ENCODE measurements at places on chromosomes 2 and 18.

GRCh38 chr2:220891405-220891804, 680.7 kb downstream of the EPHA4 start:
- DNase-seq, result no peak

GRCh38 chr2:212549941-212550340, 11.3 kb upstream of the ERBB4 start:
- no peak for DNase-seq

- DNase-seq, result no peak
Measured at GRCh38 chr2:117774716-117775115, 39.8 kb upstream of the DDX18 start.

DNA sequence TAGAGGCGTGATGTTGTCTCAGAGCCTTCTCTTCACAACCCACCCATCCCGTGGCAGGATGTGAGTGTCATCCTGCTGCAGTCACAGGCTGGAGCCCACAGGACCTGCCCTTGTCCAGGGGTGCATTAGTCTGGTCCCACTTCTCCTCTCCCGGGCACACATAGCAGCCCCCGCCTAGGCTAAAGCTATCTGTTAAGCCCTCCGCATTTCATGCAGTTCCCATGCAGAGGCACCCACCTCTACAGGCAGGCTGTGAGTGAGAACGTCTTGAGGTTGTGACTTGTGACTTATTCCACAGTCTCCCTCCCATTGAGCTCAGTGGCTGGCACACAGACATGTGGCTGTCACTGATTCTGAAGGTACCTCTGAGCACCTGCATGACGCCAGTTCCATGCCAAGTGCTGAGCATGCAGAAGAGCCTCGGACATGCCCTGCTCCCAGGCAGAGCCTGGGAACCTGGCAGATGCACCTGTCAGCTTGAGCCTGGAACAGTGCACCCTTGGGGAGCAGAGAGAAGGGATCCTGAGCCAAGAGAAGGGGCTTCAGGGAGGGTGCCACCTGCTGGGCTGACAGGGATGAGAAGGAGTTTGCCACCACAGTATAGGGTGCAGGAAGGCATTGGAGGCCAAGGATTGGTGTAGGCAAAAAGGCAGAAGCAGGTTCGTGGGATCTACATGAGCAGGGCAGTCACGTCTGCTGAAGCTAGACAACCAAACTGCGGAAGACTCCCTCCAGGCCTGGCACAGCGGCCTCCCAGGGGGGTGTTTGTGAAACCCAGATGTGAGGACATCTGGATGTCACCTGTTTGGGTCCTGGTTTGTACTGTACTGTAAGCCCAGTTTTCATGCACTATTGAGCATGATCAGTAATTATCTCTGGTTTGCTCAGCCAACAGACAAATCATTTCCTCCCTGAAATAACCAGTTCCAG, 213.6 kb downstream of the GLI2 start:
- DNase-seq, result no peak

DNA sequence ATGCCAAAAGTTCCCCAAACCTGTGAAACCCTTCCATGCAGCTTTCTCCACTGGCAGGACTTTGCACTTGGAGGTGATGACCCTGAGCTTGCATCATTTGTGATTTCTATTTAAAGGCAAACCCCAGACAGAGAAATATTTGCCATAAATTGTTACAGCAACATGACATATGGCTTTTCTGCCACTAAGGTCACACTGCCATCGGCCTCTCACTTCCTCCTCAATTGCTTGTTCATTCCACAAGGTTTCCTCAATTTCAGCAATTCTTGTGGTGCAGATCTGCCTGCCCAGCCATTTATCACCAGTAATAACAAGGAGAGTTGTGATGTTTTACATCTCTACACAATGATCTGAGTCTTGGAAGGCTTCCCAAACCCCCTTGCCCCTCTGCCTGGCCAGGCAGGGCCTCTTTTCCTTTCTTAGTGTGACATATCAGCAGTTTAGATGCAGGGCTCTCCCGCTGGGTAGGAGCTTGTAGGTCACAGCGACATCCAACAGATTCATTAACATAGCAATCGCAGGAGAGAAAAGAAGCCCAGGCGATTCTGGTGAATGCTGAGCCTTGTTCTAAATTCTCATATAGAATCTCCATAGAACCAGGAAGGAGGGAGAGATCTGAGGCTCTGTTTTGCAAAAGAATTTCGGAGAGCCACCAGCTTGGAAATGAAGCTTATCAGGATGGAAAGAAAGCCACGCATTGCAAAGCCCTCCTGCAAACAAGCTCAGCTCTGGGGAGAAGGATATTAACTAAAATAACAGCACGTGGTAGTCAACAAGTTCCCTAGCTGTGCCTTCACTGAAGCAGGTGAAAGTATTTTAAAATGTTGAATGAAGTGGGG, 46.7 kb upstream of the ITGA6 start:
- no peak for DNase-seq

DNA sequence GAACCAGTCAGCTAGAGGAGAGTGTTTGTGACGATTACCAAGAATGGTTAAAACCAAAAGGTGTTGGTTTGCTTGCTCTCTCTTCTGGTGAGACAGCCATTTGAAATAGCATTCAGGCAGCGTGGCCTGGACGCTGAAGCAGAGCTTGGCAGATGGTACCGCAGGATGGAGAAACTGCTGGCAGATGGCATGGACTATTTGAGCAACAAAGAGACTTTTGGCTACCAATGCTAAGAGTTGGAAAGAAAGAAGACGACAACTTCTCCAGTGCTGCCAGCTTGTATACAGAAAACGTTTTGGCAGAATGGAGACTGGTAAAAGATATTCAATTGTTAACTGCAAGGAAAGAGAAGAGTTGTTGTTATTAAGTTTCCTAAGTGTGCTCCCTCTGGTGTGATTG, 315.0 kb downstream of the PARD3B start:
- DNase-seq, result no peak

- no peak for DNase-seq
Measured at GRCh38 chr2:191991442-191991841, 144.6 kb upstream of the CAVIN2 start.

DNA sequence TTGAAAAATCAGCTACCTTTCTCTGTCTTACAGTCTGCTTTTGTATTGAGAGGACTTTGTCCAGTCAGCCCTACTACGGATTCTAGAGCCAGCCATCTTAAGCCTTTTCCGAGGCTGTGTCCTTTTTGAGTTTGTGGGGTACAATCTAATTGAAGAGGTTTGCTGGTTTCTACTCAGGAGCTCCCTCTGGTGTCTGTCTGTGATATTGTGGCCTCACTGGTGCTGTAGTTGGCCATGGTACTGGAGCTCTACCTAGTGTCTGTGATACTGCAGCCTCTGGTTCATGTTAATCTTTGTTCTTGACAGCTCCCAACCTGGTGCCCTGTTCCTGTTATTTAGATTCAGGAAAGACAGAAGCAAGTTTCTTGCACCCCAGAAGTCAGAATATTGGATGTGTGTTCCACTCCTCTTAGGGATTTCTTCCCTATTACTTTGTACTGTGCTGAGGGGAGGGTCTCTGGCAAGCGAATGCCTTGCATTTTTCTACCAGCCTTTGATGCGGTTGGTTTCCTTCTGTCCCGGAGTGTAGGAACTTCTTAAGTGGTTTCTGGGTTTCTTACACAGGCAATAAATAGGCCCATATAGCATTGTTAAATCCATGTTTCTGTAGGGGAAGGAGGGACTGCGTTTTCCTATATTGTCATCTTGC, 78.5 kb downstream of the ACSL3 start:
- DNase-seq, result peak; percentile 69

GRCh38 chr2:173806761-173807160, 158.4 kb downstream of the SP3 start:
- no peak for DNase-seq
